Activated CD8-positive, alpha-beta memory T cell treated with anti-CD3 and anti-CD28 coated beads for 1 hour (primary cell): ENCODE measurements at places on chromosomes 6 and 20.

- DNase-seq: no peak
Measured at GRCh38 chr6:124029567-124029966, 225.9 kb downstream of the NKAIN2 start.

- DNase-seq: no peak
Measured at GRCh38 chr6:107767637-107768036, 56.5 kb downstream of the SCML4 start.

- no peak for DNase-seq
Measured at GRCh38 chr6:169624785-169625184, 77.0 kb downstream of the WDR27 start.

DNA sequence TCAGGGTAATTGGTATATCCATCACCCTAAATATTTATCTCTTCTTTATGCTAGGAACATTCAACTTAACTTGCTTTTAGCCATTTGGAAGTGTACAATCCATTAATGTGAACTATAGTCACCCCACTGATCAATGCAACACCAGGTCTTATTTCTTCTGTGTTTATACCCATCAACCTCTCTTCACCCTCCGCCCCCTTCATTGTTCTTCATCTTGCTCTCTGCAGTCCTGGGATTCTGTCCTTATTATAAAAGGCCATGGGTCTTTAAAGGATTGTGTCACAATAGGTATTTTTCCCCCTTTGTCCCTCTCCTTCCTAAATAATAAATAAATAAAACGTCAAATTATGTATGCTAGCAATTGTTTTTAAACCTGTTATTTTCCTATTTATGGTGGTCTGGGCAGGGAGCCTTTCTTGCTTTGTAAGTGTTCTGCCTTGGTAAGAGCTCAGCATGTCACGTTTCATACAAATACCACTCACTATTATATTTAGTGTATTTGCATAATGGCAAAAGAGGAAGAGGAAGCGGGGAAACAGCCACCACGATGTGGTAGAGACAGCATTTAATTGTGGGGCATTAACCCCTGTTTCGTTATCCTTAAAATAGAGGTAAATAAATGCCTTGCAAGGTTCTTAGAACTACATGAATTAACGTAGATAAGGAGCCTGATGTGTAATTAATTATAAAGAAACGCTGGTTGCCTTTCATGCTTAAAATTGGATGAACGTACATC lies 1.9 kb downstream of the ABRACL start:
- no peak for DNase-seq

GRCh38 chr6:42131531-42131930 lies 10.9 kb downstream of the C6orf132 start:
- no peak for DNase-seq

DNA sequence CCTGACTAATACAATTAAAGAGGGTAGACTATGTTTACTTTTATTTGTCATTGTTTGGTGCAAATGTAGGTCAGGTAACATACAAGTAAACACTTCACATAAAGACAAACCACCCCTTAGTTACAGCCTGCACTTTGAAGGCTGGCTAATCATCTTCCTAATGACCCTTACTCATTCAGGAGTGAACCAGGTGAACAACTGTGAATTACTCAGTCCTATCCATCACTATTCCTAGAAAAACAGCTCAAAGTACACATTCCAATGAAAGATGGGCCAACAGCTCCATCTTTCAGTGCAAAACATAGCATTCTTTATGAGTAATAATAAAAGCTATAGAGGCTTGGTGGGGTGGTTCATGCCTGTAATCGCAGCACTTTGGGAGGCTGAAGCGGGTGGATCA lies 78.2 kb downstream of the FRK start:
- no peak for DNase-seq

DNA sequence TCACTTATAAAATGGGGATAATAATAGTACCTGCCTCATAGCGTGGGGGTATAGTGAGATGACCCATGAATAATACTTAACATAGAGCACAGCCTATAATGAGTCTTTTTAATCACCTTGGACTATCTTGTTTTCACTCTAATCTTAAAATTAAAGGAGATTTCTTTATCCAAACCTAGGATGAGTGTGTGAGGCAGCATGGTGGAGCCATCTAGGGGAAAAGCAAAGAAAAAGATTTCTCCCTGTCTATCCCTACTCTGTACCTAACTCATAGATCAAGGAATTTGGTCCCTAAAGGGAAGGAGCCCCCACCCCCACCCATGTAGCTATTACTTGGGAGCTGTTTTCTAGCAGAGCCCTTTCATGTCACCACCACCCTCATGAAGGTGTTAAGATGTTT lies 45.2 kb upstream of the PAK5 start:
- no peak for DNase-seq

DNA sequence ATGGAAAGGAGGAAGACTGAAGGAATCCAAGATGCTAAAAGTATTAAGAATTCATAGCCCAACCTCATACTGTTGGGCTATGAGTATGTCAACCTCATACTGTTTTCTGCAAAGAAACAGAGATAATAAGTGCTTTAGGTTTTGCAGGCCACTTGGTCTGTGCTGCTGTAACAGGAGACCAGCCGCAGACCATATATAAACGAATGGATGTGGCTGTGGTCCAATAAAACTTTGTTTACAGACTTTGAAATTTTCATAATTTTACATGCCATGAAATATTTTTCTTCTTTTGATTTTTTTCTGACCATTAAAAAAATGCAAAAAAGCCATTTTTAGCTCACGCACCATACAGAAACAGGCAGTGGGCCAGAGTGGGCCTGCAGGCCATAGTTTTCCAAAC lies 13.7 kb upstream of the THBD start:
- no peak for DNase-seq

DNA sequence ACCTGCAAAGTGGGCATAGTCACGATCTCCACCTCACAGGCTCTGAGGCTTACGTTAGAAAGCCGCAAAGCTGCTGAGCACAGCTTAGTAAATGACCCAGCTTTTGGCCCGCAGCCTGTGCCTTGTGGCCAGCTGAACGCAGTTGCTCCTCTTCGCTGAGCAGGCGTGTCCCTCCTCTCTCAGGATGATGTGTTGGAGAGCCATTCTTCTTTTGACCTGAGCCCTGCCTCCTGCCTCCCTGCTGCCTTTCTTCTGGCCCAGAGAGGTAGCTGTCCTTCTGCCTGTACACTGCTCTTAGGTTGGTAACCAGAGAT lies 47.6 kb upstream of the MYL9 start:
- DNase-seq: no peak

DNA sequence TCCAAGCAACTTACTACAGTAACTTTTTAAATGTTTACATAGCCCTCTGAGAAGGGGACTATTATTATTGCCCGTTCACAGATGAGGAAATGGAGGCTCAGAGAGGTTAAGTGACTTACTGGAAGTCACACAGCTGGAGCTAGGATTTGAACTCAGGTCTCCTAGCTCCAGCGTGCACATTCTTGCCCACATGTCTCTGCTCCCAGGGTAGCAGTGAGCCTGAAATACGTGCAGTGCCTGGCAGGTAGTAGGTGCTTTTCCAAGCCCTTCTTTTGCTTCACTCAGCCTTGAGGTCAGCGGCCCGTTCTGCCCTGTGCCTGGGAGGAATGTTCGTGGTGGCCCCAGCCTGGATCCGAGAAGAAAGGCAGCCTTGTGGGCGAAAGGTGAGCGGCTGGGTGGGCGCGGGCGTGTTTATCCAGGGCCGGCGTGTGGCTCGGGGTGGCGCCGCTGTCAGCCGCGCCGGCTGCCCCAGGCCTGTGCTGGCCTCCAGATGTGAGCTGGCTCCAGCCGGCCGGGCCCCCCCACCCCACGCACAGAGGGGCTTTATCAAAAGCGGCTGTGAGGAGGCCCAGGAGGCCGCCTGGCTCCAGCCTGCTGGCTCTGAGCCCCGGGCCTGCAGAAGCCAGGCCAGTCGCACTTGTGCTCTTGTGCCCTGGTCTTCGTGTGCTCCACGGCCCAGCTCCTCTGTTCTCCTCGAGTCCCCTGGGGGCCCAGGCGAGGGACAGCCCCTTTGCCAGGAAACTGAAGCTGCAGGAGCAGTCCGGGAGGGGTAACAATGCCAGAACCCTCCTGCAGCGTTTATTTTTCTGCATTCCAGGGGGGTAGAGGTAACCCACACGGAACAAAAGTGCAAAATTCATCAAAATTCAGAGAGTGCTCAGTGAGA lies 58.1 kb downstream of the UBE2V1 start:
- DNase-seq: no peak
